ENCODE measurements at places on chromosomes 16 and 17.

GRCh38 chr17:7314719-7315569, at the start of gene GPS2:
Gene GPS2, minus strand, starts transcription at chr17:7315360. Its CDS starts 308 bp downstream, at chr17:7315052.
- peak within 1 kb of the TSS; percentile 90 for H3K27ac ChIP-seq
- peaks cover 61% of the 10 kb centered on the region for H3K36me3 ChIP-seq
- H3K4me1 ChIP-seq, result peaks cover 40% of the 10 kb centered on the region
- H3K27me3 ChIP-seq, result no peaks in the 10 kb centered on the region
- peak; percentile 75 for DNase-seq

GRCh38 chr17:73492821-73493814, 151.1 kb downstream of the SDK2 start:
- H3K4me3 ChIP-seq, result no peak overlapping the region
- no peaks in the 10 kb centered on the region for H3K27me3 ChIP-seq
- H3K27ac ChIP-seq, result no peak overlapping the region
- DNase-seq, result no peak
- H3K4me1 ChIP-seq, result no peaks in the 10 kb centered on the region

GRCh38 chr17:34246446-34246845, 8.6 kb upstream of the CCL2 start:
- H3K27me3 ChIP-seq, result no peaks in the 10 kb centered on the region
- H3K36me3 ChIP-seq, result no peaks in the 10 kb centered on the region
- H3K4me1 ChIP-seq, result peaks cover 55% of the 10 kb centered on the region
- DNase-seq, result no peak
- no peak overlapping the region for H3K4me3 ChIP-seq

- H3K27ac ChIP-seq, result no peak overlapping the region
- H3K27me3 ChIP-seq, result no peaks in the 10 kb centered on the region
- H3K4me3 ChIP-seq, result no peak overlapping the region
- no peak for DNase-seq
- no peaks in the 10 kb centered on the region for H3K36me3 ChIP-seq
- H3K4me1 ChIP-seq, result no peaks in the 10 kb centered on the region
Measured at GRCh38 chr17:33469911-33470310, 176.8 kb upstream of the ASIC2 start.

DNA sequence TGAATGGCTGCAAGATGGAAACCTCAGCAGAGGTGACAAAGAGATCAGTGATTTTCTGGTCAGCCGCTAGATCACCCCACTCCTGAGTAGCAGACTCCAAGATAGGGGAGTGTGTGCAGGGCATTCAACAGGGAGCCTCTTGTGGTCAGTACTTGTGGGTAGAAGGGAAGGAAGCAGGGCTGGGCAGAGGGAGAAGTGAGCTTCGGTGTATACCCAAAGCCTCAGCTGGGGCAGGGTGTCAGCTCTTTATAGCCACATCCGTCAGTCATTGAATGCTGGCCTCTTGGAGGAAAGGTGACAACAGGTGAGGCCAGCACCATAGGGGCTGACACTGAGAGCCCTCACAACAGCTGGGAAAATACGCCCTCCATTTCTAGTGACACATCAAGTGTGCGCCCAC, 2.2 kb upstream of the SLC12A3 start:
- H3K36me3 ChIP-seq, result no peaks in the 10 kb centered on the region
- no peak for DNase-seq
- peaks cover 5% of the 10 kb centered on the region for H3K4me1 ChIP-seq
- H3K4me3 ChIP-seq, result no peak overlapping the region

- peak overlapping the region; percentile 90 for H3K27ac ChIP-seq
- no peak for DNase-seq
- H3K4me3 ChIP-seq, result peak overlapping the region; percentile 93
- H3K4me1 ChIP-seq, result peaks cover 13% of the 10 kb centered on the region
- peaks cover 15% of the 10 kb centered on the region for H3K36me3 ChIP-seq
- no peaks in the 10 kb centered on the region for H3K27me3 ChIP-seq
Measured at GRCh38 chr16:30893417-30893743, 497 bp downstream of the BCL7C start.

GRCh38 chr17:73089322-73090317, 2.9 kb downstream of the SLC39A11 start:
- peaks cover 39% of the 10 kb centered on the region for H3K4me1 ChIP-seq
- no peak overlapping the region for H3K4me3 ChIP-seq
- no peak overlapping the region for H3K27ac ChIP-seq
- peaks cover 11% of the 10 kb centered on the region for H3K36me3 ChIP-seq
- H3K27me3 ChIP-seq, result no peaks in the 10 kb centered on the region
- DNase-seq, result no peak

- H3K4me1 ChIP-seq, result no peaks in the 10 kb centered on the region
- no peak overlapping the region for H3K4me3 ChIP-seq
- DNase-seq, result no peak
- H3K27ac ChIP-seq, result no peak overlapping the region
Measured at GRCh38 chr17:9668517-9668916, 23.2 kb downstream of the USP43 start.

- H3K4me1 ChIP-seq, result no peaks in the 10 kb centered on the region
- no peak overlapping the region for H3K27ac ChIP-seq
Measured at GRCh38 chr17:68577497-68577821, 23.7 kb downstream of the FAM20A start.

DNA sequence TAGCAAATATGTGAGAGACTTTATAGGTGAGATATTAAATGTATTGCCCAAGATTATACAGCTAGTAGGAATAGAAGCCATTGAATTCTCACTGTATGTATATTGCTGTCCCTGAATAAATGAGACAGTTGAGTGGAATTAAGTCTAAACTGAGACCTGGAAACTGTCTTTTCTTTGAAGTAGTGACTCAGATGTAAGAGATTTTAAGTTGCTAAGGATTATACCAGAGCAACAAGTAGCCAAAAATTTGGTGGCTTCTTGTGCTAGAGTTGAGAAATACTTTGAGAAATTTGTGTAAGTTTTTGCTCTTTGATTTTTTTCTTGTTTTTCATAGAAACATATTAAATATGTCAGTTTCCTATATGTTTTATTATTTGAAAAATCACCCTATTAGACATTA, 58.7 kb downstream of the TANC2 start:
- no peak overlapping the region for H3K27ac ChIP-seq
- no peaks in the 10 kb centered on the region for H3K36me3 ChIP-seq
- DNase-seq, result no peak
- H3K27me3 ChIP-seq, result no peaks in the 10 kb centered on the region
- no peak overlapping the region for H3K4me3 ChIP-seq

GRCh38 chr17:82048571-82048971, 3.0 kb downstream of the RFNG start:
- H3K36me3 ChIP-seq, result peaks cover 10% of the 10 kb centered on the region
- H3K4me1 ChIP-seq, result peaks cover 33% of the 10 kb centered on the region
- H3K27me3 ChIP-seq, result no peaks in the 10 kb centered on the region
- no peak overlapping the region for H3K4me3 ChIP-seq
- no peak for DNase-seq

DNA sequence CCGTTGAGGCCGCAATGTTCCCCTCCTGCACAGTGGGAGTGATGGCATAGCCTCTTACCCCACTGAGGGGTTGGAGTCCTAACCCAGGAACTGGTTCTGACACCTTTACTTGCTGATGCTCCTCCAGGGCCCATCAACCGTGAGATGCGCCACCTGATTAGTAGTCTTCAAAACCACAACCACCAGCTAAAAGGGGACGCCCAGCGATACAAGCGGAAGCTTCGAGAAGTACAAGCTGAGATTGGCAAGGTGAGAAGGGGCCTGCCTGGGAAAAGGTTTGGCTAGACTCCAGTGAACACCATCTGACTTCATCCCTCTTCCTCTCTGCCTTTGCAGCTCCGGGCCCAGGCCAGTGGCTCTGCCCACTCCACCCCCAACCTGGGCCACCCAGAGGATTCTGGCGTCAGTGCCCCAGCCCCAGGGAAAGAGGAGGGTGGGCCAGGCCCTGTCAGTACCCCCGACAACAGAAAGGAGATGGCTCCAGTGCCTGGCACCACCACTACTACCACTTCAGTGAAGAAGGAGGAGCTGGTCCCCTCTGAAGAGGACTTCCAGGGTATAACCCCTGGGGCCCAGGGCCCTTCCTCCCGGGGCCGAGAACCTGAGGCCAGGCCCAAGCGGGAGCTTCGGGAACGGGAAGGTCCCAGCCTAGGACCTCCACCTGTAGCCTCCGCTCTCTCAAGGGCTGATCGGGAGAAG, 5.8 kb downstream of the RNF40 start:
- no peak for DNase-seq
- H3K36me3 ChIP-seq, result peaks cover 84% of the 10 kb centered on the region
- no peak overlapping the region for H3K27ac ChIP-seq

GRCh38 chr16:48478393-48478792, 93.2 kb upstream of the SIAH1 start:
- no peaks in the 10 kb centered on the region for H3K27me3 ChIP-seq
- H3K4me1 ChIP-seq, result peaks cover 5% of the 10 kb centered on the region
- H3K36me3 ChIP-seq, result no peaks in the 10 kb centered on the region
- no peak overlapping the region for H3K27ac ChIP-seq
- no peak overlapping the region for H3K4me3 ChIP-seq

- H3K4me3 ChIP-seq, result no peak overlapping the region
- H3K27ac ChIP-seq, result no peak overlapping the region
- no peaks in the 10 kb centered on the region for H3K27me3 ChIP-seq
- peaks cover 20% of the 10 kb centered on the region for H3K36me3 ChIP-seq
- no peak for DNase-seq
Measured at GRCh38 chr17:38460082-38460715, 31.9 kb downstream of the ARHGAP23 start.

- peak overlapping the region; percentile 65 for H3K27ac ChIP-seq
- H3K27me3 ChIP-seq, result no peaks in the 10 kb centered on the region
- H3K4me3 ChIP-seq, result peak overlapping the region; percentile 43
- no peak for DNase-seq
- peaks cover 33% of the 10 kb centered on the region for H3K4me1 ChIP-seq
- no peaks in the 10 kb centered on the region for H3K36me3 ChIP-seq
Measured at GRCh38 chr16:50166511-50167500, 13.7 kb downstream of the TENT4B start.

DNA sequence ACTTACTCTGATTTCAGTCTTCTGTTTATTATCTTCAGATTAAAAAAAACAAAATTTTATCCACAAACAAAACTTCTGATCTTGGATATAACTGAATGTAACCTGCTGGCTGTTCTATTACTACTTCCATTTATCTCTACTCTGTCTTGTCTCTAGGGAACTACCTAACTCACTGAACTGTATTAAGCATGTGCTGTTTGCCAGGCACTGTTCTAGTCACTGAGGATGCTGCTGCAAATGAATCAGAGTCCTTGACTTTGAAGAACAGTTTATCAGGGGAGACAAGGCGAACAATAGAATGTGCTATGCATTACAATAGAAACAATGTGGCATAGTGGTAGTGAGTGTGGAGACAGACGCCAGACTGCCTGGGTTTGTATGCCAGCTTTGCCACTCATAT, 2.3 kb upstream of the ANKRD40 start:
- peaks cover 12% of the 10 kb centered on the region for H3K4me1 ChIP-seq
- DNase-seq, result no peak
- H3K27me3 ChIP-seq, result no peaks in the 10 kb centered on the region
- no peak overlapping the region for H3K4me3 ChIP-seq

GRCh38 chr16:4327386-4328045, 11.6 kb downstream of the GLIS2 start:
- H3K27me3 ChIP-seq, result no peaks in the 10 kb centered on the region
- no peak for DNase-seq
- H3K4me1 ChIP-seq, result peaks cover 83% of the 10 kb centered on the region
- peaks cover 7% of the 10 kb centered on the region for H3K36me3 ChIP-seq
- H3K27ac ChIP-seq, result peak overlapping the region; percentile 52
- peak overlapping the region; percentile 74 for H3K4me3 ChIP-seq

- no peaks in the 10 kb centered on the region for H3K27me3 ChIP-seq
- H3K27ac ChIP-seq, result no peak overlapping the region
- no peak overlapping the region for H3K4me3 ChIP-seq
- no peak for DNase-seq
- peaks cover 15% of the 10 kb centered on the region for H3K4me1 ChIP-seq
- H3K36me3 ChIP-seq, result no peaks in the 10 kb centered on the region
Measured at GRCh38 chr17:50899559-50900319, 33.6 kb upstream of the TOB1 start.
